ENCODE measurements at places on chromosomes 16 and 17. TPM values are rescaled to one million over a fixed set of nuclear protein-coding genes. Genes with fewer than 3 reads are reported as not detected.

- no peak for DNase-seq
Measured at GRCh38 chr17:68085771-68086381, 50.3 kb downstream of the KPNA2 start.

DNA sequence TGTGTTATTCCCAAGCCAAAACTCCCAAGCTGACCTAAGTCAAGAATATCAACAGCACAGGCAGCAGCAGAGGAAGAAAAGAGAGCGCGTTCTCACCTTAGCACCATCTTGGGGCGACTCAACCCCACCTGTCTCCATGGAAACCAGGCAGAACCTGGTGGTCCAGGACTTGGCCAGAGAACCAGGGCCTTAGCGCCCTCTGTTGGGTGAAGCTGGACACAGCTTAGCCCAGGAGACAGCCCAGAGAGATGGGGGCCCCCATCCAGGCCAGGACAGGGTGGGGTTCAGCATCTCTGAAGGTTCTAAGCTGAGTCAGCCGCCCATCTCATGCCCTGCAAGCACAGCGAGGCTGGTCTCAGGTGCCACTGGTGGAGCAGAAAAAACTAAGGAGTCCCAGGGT is 60.1 kb upstream of the TMEM132E start:
- DNase-seq = no peak

GRCh38 chr17:32553168-32553567 is 66.4 kb downstream of the CDK5R1 start:
- no peak for DNase-seq

- DNase-seq = no peak
Measured at GRCh38 chr16:3283543-3284447, 504 bp downstream of the ZNF263 start.

DNA sequence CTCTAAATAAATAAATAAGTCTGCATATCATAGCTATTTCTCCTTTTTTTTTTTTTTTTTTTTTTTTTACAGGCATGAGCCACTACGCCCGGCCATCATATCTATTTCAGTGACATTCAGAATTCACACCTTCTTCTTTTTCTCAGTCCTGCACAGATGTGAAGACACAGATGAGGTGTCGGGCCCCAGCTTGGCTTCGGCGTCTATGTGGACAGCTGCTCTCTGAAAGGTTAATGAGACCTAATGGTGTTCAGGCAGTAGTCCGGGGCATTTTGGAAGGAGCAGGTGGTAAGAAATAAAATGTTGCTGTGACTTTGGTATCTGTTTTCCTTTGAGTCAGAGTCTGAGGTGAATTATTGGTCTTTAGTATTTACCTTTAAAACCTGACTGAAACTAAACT is 23.6 kb downstream of the TANGO6 start:
- no peak for DNase-seq

ATMIN gene
- 30.8 TPM for total RNA-seq
